BJ (cell line): ENCODE measurements at places on chromosomes 1 and 21.
A peak's percentile ranks its signal among the peaks of the same experiment; 100 is the strongest.

GRCh38 chr21:45599146-45599581, 44.4 kb upstream of the PCBP3 start:
- DNase-seq, result no peak

- DNase-seq, result no peak
Measured at GRCh38 chr1:242212401-242212800, 213.5 kb upstream of the MAP1LC3C start.

- no peak for DNase-seq
Measured at GRCh38 chr1:18976096-18976495, 19.6 kb upstream of the IFFO2 start.

DNA sequence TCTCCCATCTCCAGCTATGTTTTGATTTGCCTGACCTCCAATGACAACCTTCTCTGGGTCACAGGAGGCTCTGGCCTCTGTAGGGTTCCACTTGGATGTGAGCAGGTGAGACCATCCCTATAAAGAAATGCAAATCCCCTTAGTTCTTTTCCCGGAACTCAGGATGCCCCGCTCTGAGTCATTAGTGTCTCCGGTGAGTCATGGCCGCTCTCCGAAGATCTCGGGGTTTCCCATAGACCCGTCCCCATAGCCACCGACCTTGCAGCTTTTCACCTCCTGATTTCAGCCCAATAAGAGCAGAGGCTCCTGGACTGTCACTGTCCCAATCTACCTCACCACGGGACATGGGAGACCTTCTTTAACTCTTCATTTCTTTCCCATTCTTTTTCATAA, 98.2 kb downstream of the PGBD5 start:
- no peak for DNase-seq

DNA sequence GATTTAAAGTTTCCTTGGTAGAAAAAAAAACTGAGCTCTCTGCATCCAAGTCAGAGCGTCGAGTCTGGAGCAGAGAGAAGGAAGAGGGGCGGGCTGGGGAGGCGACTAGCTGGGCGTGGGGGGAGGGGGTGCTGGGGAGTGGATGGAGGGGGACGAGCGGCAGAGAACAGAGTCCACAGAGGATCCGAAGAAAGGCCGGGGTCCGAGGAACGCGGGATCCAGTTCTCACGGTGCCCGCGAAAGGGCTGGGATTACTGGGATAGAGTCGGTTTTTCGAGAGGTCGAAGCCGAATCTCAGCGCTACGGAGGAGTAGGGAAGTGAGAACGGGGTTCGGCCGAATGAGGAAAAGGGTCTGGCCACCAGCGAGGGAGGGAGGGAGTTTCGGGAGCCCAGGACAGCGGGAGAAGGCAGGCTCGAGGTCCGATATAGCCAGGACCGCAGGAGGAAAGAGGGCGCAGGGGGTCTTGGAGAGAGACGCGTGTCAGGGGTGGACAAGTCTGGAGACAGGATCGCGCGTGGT, 665 bp downstream of the DAB1 start:
- no peak for DNase-seq

DNA sequence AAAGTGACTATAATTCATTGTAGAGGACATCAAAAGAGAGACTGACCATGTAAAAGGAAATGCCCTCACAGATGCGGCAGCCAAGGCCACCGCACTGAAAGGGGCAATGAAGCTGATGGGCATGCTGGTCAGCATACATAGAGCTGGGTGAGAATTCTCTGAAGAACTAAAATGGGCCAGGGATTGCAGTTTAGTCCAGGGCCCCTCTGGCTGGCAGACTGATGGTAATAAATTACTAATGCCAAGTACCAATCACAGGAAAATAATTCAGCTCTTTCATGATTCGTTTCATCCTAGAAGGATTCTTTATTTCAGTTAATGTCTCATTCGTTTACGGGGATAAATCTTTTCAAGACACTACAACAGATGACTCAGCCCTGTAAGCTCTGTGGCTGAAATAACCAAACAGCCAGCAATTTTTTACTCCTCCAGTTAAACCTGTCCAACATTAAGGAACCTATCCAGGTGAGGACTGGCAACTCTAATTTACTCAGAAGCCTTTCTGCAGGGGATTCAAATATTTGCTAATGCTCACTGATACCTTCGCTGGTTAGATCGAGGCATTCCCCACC, 56.9 kb upstream of the MAP1LC3C start:
- DNase-seq, result no peak

DNA sequence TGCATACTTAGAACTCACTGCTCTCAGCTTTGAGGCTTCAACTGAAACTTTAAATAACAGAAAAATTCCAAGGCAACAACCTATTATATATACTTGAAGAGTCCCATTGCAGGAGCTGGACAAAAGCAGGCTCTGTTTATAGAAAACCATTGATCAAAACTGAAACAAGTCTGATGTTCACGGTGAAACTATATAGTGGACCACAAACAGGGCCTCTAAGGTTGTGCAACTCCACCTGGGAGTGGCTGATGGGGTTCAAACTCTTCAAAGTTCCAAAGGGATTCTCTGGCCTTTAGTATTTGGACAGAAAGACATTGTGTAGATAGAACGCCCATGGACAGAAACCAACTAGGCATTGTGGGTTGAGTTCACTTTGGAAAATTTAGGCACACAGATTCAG, 140.3 kb downstream of the ZC3H11B start:
- no peak for DNase-seq

GRCh38 chr1:25658791-25659431, 42.3 kb downstream of the MAN1C1 start:
- no peak for DNase-seq

- DNase-seq, result no peak
Measured at GRCh38 chr1:14625572-14625971, 27.1 kb downstream of the KAZN start.

- no peak for DNase-seq
Measured at GRCh38 chr21:26698416-26698815, 125.3 kb upstream of the CYYR1 start.

DNA sequence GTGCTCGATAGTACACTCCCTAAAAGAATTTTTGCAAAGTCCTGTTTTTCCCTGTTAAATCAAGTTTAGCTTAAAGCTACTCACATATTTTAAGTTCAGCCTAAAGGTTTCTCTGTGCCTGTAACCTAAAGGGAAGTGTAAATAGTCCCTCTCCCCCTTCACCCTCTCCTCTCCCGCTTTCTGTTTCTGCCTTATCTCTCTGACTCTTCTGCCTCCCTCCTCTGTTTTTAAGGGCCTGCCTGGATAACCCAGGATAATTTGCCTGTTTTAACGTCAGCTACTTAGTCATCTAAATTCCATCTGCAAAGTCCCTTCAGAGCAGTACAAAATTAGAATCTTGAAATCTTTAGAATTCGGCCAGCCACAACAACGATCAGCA, 92.6 kb downstream of the NID1 start:
- peak; percentile 74 for DNase-seq

DNA sequence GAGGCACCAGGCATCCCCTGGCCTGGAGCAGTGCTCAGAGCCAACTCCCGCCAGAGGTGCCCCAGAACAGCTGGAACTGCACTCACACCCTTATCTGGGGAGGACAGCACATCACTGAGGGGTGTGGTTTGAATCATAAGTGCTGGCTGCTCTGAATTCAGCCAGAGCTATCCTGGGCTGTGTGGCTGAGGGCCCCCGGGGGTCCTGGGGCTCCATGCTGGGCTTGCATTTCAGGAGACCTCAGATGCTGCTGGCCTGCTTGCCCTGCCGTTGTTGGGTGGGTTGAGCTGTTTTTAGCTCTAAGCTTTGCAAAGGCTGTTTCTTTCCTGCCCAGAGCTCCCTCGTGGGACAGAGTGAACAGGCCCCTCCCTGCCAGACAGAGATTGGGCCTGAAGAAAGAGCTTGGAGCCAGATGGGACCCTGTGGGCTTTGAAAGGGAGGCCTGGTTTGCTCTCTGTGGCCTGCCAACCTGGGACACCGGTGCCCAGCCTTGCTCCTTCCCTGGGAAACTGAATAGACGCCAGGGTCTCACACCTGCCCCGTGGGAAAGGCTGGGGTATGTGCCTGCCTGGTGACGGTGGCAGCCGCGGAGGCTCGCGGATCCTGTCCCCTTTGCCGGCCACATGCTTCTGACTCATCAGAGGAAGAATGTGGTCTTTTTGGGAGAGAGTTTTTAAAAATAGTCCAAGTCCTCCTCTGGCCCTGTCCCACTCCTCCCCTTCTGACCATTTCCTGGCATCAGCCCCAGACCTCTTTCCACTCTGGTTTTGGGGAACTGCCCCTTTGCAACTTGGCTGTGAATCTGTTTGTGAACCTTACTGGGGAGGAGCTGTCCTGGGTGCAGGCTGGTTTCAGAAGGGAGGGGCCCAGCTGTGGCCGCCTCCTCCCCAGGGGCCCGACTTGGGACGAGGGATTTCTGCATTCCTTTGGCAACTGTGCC, 30.0 kb downstream of the ARHGEF10L start:
- DNase-seq, result peak; percentile 90

DNA sequence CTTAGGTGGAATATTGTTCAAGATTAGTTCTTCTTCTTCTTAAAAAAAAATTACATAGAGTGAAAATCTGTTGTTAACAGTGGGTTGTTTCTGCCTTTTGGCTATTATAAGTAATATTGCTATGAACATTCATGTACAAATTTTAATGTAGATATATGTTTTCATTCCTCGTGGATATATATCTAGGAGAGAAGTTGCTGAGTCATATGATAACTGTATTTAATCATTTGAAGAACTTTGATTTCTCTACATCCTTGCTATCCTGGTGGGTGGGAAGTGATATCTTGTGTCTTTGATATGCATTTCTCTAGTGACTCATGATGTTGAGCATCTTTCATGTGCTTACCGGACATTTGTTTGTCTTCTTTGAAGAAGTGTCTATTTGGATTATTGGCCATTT, 29.9 kb downstream of the MAST2 start:
- DNase-seq, result no peak

DNA sequence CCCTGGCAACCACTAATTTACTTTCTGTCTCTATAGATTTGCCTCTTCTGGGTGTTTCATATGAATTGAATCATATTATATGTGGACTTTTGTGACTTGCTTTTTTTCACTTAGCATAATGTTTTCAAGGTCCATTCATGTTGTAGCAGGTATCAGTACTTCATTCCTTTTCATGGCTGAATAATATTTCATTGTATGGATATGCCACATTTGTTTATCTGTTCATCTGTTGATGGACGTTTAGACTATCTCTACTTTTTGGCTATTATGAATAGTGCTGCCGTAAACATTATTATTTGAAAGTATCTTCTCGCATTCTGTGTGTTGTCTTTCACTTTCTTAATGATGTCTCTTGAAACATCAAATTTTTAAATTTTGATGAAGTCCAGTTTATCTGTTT, 32.8 kb upstream of the CD101 start:
- DNase-seq, result no peak

GRCh38 chr1:95604771-95605170, 370.8 kb downstream of the RWDD3 start:
- DNase-seq, result no peak
